C1 segment of cervical spinal cord (tissue), 14 donors: ENCODE measurements at places on chromosomes 5 and 9.

- no peak for DNase-seq
Measured at GRCh38 chr5:72612810-72613209, 105.6 kb upstream of the ZNF366 start.

DNA sequence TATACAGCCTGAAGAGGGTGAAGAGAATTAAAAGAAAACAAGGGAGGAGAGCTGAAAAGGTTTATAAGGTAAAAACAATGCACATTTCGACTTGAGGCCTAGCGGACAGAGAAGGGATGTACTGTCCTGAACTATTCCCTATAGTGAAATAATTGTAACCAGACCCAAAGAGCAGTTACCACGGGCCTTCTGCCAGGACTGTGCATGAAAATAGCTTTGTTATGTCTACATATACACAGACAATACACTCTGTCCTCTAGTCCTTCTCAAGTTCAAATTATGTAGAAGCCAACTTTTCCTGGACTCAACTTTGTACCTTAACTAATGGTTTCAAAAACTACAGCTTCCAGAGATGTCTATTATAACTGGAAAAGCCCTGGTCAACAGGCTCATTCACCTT, 223.7 kb downstream of the PCSK5 start:
- no peak for DNase-seq

- no peak for DNase-seq
Measured at GRCh38 chr9:69218166-69218565, 44.1 kb downstream of the TJP2 start.

DNA sequence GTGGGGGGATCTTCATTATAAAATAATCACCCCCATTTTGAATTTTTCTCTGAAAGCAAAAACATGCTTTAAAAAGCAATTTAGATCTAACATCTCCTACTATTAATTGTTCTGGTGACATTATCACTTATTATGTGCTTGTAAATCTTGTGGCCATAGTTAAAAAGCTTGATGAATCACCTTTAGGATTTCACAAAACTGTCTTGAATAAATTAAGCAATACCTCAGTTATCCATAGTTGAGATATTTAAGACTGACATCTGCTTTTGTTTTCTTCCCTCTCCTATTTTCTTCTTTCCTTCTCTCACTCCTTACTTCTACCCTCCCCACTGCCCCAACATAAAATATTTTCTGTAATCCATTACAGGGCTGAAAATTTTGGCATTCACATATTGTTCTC, 84.8 kb downstream of the SLC1A3 start:
- DNase-seq = no peak

DNA sequence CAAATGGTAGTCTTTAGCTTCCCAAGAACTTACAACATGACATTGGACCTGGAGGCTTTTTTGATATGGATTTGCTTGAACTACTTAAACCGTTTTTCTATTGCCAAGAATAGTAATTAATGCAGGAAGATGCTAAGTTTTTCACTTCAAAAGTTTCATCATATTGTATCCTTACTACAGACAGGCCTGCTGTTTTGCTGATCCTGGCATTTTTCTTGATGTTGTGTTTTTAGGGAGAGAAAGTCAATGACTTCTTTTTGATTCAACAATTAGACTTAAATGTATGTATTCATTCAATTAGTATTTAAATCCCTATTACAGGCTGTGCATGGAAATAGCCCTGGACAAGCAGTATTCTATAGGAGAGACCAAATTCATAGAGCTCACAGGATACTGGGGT, 172.7 kb downstream of the TRPM3 start:
- no peak for DNase-seq
